Inflammatory macrophage treated with lipopolysaccharide for 1 hour (primary cell): ENCODE measurements at places on chromosomes 1 and 21.
A peak's percentile ranks its signal among the peaks of the same experiment; 100 is the strongest.

GRCh38 chr1:16139473-16139962 lies 16.4 kb downstream of the EPHA2 start:
- no peak for DNase-seq

DNA sequence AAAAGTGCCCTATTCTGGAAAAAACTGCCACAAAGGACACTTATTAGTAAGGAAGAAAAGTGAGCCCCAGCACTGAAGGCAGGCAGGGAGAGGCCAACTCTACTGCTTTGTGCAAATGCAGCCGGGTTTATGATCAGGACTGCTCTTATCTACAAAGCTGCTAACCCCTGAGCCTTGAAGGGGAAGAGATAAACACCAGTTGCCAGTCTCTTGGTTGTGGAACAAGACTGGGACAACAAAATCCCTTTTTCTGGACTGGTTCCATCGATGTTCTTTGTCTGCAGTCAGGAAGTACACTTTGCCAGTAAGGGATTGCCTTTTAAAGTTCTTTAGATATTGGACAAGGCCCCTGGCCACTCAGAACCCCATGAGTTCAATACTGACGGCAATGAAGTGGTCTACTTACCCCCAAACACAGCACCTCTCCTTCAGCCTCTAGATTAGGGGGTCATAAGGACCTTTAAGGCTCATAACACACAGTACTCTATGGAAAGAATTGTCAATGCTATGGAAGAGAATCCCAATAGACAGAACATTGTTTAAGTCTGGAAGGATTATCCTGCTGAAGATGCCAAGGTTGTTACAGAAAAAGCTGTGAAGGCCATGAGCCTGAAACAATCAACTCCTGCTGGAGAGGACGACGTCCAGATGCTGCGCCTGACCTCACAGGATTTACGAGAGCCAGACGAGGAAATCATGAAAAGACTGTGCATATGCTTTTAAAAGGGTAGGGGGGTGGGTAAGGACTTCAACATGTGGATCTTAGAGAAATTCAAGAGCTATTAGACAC lies 43.6 kb downstream of the GNB1 start:
- DNase-seq, result no peak

DNA sequence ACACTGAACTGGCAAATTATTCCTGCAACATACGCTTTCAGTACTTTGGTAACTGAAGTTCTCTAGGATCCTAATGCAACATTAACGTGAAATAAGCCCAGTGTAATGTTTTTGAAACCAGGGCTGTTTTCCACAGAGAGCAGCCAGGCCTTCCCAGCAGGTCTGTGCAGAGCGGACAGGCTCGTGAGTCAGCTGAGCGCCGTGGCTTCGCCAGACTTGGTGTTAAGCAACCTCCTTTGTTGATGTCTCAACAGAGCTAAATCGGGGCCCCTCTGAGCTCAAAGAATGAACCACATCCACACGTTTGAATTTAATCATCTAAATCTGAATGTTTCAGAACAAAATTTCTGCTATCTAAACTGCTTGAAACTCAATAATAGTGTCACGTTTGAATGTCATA lies 181.8 kb upstream of the FMN2 start:
- peak; percentile 81 for DNase-seq

GRCh38 chr1:84833194-84833593 lies 59.8 kb downstream of the LPAR3 start:
- no peak for DNase-seq

- no peak for DNase-seq
These were observed 150.9 kb upstream of the JUN start for GRCh38 chr1:58934706-58935105.

- DNase-seq, result no peak
These were observed 182.4 kb downstream of the SMYD3 start for GRCh38 chr1:246324711-246325110.

GRCh38 chr1:222522105-222522915 lies 25.6 kb downstream of the HHIPL2 start:
- DNase-seq, result no peak

DNA sequence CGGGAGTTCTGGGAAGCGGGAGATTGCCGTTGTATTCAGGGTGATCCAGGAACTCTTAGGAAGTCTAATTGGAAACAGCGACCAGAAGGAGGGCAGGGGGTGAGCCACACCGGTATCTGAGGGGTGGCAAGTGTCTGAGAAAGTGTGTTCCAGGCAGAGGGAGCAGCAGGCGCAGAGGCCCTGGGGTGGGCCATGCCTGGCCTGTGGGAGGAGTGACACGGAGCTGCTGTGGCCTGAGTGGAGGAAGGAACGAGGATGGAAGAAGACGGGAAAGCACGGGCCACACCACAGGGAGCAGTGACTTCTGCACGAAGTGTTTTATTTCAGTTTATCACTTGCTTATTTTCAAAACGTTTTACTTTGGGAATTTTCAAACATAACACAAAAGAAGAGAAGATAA lies 11.3 kb downstream of the PER3 start:
- no peak for DNase-seq

DNA sequence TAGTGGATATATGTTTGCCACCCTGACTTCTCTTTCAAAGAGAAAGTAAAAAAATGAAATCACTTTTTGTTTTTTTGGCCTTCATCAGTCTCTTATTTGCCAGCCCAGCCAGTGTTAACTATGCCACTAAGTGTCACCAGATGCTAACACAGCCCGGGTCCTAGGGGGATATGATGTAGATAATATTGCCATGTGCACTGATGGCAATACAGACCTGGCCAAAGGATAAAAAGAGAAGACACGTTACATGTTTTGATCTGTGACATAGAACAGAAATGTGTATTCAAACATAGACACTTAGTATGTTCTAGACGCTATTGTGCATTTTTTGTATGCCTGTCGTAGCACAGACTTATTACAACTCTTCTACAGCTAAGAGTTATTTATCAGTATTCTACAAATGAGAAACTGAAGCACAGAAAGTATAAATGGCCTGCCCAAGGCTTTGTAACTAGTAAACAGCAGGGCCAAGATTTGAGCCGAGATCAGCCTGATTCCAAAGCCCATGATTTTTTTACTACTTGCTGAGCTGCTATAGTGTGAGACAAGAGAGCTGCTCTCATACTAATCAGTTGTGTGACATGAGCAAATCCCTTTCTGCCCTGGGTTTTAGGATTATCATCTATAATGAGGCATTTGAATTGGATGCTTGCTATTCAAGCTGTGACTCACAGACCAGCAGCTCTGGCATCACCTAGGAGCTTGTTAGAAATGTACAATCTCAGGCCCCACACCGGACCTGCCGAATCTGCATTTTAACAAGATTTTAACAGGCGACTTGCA lies 6.3 kb downstream of the LRRC53 start:
- DNase-seq, result no peak

DNA sequence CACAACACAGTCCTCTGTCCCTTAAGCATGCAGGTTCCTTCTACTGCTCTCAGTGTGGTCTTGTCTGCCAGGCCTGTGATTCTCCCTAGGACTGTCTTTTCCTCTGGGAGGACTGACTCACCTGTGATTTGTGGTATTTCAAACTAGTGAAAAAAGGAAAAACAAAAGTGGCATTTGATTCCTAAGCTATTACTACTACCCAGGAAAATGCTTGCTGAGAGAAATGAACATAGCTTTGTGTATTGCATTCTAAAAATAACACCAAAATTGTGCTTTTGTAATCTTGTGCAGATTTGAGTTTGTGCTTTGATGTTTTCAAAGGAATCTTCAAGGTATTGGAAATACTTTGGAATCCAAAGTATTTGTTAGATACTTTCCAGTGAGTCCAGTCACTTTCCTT lies 57.0 kb downstream of the GPR161 start:
- DNase-seq, result no peak

DNA sequence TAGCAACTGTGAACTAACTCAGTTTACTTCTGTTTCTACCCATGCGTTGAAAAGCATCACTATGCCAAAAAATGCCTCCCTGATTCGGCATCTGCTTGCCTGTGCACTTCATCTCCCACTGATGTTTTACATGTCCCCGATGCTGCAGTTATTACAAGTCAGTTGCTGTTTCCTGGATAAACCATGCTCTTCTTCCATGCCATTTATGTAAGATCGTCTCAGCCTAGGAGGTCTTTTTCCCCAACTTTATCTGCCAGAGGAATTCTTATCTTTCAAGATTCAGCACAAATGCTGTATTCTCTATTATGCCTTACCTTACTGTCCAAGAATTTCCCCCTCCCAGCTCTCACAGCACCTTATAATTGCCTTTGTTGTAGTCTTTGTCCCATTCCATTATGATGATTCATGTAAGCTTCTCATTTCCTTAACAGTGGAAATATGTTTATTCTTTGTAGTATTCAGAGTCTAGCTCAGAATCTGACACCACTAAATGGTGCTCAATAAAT lies 30.0 kb downstream of the PRKACB start:
- no peak for DNase-seq

GRCh38 chr1:19469004-19469403 lies 16.3 kb downstream of the CAPZB start:
- no peak for DNase-seq

- DNase-seq, result peak; percentile 92
These were observed 50.2 kb downstream of the KCNJ6 start for GRCh38 chr21:37866027-37866426.

DNA sequence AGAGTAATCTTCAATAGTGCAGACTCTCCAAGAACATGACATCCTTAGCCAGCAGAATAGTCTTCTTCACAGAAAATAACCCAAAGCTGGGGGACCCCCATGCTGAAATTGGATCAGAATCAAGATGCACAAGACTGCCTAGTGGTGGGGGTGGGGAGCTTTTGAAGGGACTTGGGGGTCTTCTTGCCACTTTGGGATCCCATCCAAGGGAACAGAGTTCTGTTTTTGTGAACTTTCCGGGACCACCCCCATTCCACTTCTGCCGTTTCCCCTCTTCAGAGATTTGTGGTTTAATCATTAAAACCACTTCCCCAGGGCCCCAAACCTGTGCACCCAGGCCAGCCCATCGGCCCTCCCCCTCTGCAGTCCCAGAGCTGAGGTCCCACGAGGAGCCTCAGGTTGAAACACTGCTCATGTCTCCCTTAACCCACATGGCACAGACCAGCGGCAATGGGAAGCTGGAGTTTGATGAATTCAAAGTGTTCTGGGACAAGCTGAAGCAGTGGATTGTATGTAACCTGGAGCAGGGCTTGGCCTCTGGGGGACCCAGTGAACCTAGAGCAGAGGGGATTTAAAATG lies 44.9 kb downstream of the CAPN9 start:
- DNase-seq, result no peak

- DNase-seq, result no peak
These were observed 171.3 kb upstream of the AJAP1 start for GRCh38 chr1:4483021-4483625.

DNA sequence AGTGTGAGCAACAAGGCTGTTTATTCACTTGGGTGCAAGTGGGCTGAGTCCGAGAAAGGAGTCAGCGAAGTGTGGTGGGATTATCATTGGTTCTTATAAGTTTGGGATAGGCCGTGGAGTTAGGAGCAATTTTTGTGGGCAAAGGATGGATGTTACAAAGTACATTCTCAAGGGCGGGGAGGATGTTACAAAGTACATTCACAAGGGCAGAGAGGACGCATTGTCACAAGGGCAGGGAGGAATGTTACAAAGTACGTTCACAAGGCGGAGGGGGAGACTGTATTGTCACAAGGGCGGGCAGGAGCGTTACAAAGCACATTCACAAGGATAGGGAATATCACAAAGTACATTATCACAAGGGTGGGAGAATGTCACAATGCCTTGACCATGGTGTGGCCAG lies 5.2 kb upstream of the TMEM183A start:
- DNase-seq, result no peak

DNA sequence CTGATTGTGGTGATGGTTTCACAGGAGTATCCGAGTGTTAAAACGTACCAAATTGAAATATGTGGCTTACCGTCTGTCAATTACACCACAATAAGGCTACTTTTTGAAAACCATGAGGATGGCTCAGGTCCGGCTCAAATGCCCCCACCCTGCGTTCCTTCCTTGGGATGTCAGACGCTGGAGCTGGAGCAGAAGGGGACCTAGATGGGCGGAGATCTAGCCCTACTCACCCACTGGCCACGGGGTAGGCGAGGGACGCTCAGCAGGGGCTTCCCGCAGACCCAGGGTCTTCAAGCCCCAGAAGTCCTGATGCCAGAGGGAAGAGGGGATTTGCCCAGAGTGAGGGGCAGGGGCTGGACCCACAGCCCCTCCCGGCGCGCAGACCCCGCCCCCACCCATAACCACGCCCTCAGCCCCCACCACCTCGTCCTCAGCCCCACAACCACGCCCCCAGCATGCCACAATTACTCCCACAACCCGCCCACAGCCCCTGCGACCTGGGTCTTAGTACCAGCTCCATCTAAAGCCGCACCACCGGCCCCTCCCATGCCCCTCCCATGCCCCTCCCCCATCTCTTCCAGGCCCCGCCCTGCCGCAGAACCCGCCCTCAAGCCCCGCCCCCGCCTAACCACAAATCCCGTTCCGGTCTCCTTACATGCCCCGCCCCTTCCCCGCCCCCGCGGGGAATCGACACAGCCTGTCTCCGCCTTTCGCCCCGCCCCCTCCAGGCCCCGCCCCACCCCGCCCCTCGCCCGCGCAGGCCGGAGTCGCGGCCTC lies at the start of gene LRRC3:
LRRC3 (plus strand) TSS at position 764 of the 777 bp plus-strand sequence. CDS start 1,135 bp downstream, outside the sequence.
- peak; percentile 91 for DNase-seq

DNA sequence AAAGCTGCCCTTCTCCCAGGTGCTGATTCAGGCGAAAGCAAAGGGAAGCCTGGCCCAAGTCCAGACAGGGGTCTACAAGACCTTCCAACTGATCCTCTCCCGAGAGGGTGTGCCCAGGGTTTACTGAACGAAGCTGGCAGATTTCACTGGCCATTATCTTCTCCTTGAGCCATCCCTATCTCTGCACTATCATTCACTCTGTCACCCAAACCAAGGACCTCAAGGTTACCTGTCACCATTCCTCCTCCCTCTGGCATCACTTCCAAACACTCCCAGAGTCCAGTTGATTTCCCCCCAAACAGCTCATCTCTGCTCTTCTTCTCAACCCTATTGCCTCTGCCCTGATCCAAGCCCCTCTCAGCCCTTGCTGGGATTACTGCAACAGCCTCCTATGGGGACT lies 4.9 kb downstream of the STK40 start:
- no peak for DNase-seq

DNA sequence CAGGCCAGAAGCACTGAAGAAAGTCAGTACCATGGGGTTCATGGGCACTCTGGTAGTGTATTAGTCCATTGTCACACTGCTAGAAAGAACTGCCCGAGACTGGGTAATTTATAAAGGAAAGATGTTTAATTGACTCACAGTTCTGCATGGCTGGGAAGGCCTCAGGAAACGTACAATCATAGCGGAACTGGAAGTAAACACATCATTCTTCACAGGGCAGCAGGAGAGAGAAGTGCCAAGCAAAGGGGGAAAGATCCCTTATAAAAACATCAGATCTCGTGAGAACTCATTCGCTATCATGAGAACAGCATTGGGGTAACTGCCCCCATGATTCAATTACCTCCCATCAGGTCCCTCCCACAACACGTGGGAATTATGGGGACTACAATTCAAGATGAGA lies 20.2 kb upstream of the ROR1 start:
- no peak for DNase-seq

GRCh38 chr1:44409757-44410156 lies 4.7 kb downstream of the RNF220 start:
- no peak for DNase-seq

DNA sequence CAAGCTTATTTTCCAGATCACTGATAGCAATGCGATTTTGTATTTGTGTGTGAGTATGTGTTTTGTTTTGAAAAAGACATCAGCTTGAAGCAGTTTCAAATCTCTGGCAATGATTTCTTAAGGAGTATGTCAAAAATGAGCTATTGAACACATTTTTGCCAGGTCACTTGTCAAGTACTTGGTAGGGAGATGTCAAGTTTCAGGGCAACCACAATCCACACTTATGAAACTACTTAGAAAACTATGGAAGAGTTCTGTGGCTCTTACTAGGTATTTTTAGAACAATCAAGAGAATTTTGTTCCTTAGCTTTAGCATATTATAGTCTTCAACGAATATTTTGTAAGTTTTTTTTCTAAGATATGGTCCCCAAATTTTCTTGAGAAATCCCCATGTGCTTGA lies 318.8 kb upstream of the ZRANB2 start:
- DNase-seq, result no peak
